Memory B cell (primary cell): ENCODE measurements at places on chromosomes 2 and 18.

DNA sequence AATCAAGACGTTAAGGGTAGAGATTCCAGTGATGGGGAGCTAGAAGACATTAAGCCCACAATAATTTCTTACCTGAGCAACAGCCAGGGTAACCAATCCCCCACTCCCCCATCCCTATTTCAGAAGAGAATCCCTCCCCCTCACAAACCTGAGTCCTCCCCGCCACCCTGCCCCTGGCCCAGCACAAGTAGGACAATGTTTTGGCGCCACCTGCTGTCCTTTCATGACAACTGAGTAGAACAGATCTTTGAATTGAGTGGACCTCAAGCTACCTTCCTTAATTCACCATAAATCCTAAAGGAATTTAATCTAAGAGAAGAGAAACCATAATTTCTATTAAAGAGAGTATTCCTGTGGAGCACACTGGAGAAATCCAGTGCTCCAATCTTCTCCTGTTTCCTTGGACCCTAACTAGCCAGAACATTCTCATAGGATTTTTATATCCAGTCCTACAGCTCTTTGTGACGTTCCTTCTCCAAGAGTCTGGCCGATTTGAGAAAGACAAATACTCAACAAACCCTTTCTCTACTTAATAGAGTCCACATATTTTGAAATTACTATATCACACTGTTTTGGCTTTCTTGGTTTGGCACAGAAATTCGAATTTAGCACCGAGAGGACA is 41.1 kb downstream of the NHEJ1 start:
- H3K36me3 ChIP-seq, result peaks cover 8% of the 10 kb centered on the region
- no peak overlapping the region for H3K27ac ChIP-seq
- no peaks in the 10 kb centered on the region for H3K27me3 ChIP-seq

- H3K4me1 ChIP-seq, result peaks cover 2% of the 10 kb centered on the region
- DNase-seq, result no peak
- no peak overlapping the region for H3K4me3 ChIP-seq
- H3K27me3 ChIP-seq, result peaks cover 9% of the 10 kb centered on the region
- no peaks in the 10 kb centered on the region for H3K36me3 ChIP-seq
- no peak overlapping the region for H3K27ac ChIP-seq
Observed at GRCh38 chr18:57211776-57212175, 64.9 kb downstream of the BOD1L2 start.

DNA sequence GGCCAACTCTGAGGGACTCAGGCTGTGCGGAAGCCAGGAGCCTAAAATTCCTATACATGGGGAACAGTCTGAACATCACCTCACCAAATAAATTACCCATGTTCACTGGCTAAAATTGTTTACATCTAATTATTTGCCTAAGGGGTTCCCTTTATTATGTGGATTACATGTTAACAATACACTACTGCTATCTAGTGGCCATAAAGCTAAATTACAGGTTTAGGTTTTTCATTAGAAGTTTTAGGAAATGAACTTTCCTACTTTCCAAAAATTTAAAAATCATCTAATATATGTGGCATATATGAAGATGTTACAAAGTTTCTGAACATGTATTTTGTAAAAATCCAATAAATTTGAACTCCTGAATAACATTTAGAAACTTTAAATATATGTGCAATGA is 40.3 kb downstream of the PLA2R1 start:
- no peak for DNase-seq
- H3K27me3 ChIP-seq, result peaks cover 17% of the 10 kb centered on the region
- H3K4me3 ChIP-seq, result no peak overlapping the region
- no peaks in the 10 kb centered on the region for H3K4me1 ChIP-seq
- no peak overlapping the region for H3K27ac ChIP-seq

- no peaks in the 10 kb centered on the region for H3K4me1 ChIP-seq
- no peaks in the 10 kb centered on the region for H3K36me3 ChIP-seq
- no peak overlapping the region for H3K4me3 ChIP-seq
- no peak for DNase-seq
Observed at GRCh38 chr2:150610670-150611279, 123.3 kb upstream of the RND3 start.

GRCh38 chr2:183069174-183069573 is 9.4 kb upstream of the DUSP19 start:
- peaks cover 14% of the 10 kb centered on the region for H3K27me3 ChIP-seq
- no peak overlapping the region for H3K4me3 ChIP-seq
- H3K27ac ChIP-seq, result no peak overlapping the region
- no peaks in the 10 kb centered on the region for H3K36me3 ChIP-seq
- no peaks in the 10 kb centered on the region for H3K4me1 ChIP-seq

DNA sequence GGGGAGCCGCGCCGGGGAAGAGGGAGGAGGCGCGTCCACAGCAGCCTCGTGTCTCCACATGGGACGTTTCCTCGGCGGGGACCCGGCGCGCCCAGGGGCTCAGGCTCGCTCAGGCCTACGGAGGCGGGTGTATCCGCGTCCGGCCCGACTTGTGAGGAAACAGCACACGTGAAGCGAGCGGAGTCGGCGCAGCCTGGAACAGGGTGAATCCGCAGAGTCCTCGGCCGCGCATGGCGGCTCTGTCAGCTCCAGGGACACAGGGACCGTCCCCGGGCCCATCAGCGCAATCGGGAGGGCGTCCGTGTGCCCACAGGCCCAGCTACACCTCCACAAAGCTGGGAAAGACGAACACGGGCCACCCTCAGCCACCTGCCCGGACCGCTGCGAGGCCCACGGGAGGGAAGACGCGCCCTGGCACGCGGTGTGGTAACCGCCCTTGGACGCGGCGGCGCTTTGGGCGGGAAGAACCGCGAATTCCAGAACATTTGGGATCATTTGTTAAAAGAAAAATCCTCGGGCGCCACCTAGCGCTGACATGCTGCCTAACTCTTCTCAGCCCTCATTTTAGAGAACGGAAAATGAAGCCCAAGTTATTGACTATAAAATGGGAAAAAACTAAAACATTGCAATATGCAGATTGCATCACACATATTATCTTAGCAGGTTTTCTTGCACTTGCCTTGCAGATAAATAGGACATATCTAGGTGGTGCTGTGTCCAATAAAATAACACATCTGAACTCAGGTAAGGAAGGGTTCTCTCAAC is 40.4 kb downstream of the TMEM18 start:
- no peaks in the 10 kb centered on the region for H3K36me3 ChIP-seq
- H3K4me1 ChIP-seq, result peaks cover 3% of the 10 kb centered on the region
- peak; percentile 62 for DNase-seq
- H3K4me3 ChIP-seq, result peak overlapping the region; percentile 85
- H3K27ac ChIP-seq, result peak overlapping the region; percentile 79

- no peak overlapping the region for H3K27ac ChIP-seq
- H3K4me1 ChIP-seq, result no peaks in the 10 kb centered on the region
- DNase-seq, result no peak
- no peaks in the 10 kb centered on the region for H3K27me3 ChIP-seq
- no peak overlapping the region for H3K4me3 ChIP-seq
Observed at GRCh38 chr2:40251137-40251536, 200.8 kb downstream of the SLC8A1 start.

- no peaks in the 10 kb centered on the region for H3K36me3 ChIP-seq
- H3K4me3 ChIP-seq, result no peak overlapping the region
- no peaks in the 10 kb centered on the region for H3K27me3 ChIP-seq
- DNase-seq, result no peak
- no peak overlapping the region for H3K27ac ChIP-seq
- no peaks in the 10 kb centered on the region for H3K4me1 ChIP-seq
Observed at GRCh38 chr2:40962026-40962425, 510.1 kb upstream of the SLC8A1 start.

DNA sequence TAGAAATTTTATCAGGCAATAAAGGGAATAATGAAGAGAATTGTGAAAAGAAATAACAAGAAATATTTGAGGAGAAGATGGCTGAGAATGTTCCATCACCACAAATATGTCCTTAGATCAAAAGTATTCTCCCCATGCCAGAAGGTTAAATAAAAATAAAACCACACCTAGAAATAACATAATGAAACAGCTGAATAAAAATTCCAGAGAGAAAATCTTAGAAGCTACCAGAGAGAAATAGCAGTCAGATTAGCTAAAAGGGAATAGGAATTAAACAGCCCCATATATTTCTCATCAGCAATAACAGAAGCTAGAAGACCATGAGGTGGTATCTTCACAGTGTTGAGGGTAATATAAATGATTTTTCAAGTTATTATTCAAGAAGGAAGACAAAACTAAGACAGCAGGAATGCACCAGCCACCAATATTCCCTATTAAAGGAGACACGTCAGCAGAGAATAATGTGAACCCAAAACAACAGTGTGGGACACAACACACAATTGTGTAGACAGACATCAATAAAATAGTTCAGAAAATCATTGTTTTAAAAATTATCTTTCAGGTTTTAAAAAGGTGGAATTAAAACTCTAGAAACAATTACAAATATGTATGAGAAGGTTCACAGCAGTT is 82.0 kb upstream of the NEDD4L start:
- H3K27me3 ChIP-seq, result no peaks in the 10 kb centered on the region
- peaks cover 8% of the 10 kb centered on the region for H3K4me1 ChIP-seq
- no peak overlapping the region for H3K27ac ChIP-seq

GRCh38 chr2:157786663-157787363 is 89.3 kb downstream of the ACVR1 start:
- no peaks in the 10 kb centered on the region for H3K36me3 ChIP-seq
- H3K27ac ChIP-seq, result no peak overlapping the region
- no peaks in the 10 kb centered on the region for H3K4me1 ChIP-seq
- no peaks in the 10 kb centered on the region for H3K27me3 ChIP-seq

DNA sequence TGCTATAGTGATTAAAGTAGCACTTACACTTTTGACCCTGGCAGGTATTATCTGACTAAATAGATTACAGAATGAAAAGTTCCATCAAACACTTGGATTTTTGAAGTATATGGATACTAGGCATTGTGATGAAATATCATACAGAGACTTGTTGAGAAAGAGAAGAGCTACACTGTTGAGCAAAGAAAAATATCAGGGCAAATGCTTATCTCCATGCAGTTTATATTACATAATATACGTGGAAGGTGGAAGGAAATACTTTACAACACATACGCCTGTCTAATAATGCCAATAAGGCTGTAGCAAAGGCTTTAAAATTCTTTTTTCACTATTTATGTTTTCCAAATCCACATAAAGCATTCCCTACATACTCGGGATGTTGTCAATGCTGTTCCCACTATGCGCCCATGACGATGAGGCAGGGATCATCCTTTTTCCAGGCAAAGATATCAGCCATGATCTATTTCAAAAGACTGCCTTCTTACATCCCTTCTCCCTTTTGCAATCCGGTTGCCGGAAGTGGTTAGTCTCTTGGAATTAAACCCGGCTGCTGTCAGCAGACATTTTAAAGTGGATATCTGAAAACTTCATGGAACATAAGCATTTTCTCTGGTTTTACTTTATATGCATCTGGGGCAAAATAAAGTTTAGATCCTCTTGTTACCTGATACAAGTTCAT is 92.6 kb upstream of the ITGA4 start:
- H3K27ac ChIP-seq, result no peak overlapping the region
- peaks cover 10% of the 10 kb centered on the region for H3K4me1 ChIP-seq
- no peak for DNase-seq
- no peaks in the 10 kb centered on the region for H3K36me3 ChIP-seq

- H3K27me3 ChIP-seq, result no peaks in the 10 kb centered on the region
- no peaks in the 10 kb centered on the region for H3K36me3 ChIP-seq
- H3K4me3 ChIP-seq, result no peak overlapping the region
- no peak overlapping the region for H3K27ac ChIP-seq
- peaks cover 7% of the 10 kb centered on the region for H3K4me1 ChIP-seq
- DNase-seq, result no peak
Observed at GRCh38 chr2:157498483-157498882, 54.6 kb upstream of the CYTIP start.

DNA sequence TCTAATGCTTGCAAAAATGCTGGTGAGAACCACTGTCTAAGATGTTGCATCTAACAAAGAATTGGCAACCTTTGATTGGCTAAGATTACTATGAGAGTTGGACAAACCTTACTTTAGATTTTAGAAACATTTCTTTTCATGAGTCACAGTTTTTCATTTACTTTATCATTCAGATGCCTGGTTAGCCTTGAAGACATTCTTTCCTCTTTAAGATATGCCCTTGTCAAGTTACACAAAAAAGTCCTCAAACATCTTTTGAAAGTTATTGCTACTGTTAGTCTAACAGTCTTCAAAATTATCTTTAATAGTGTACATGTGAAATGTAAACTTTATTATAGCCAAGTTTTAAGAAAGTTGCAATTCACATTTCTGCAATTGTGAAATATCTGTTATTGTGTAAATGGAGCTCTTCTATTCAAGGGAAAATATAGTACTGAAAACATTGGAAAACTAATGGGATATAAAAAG is 276.3 kb downstream of the RND3 start:
- no peaks in the 10 kb centered on the region for H3K36me3 ChIP-seq
- no peaks in the 10 kb centered on the region for H3K27me3 ChIP-seq
- no peak overlapping the region for H3K4me3 ChIP-seq
- H3K27ac ChIP-seq, result no peak overlapping the region
- no peak for DNase-seq
- H3K4me1 ChIP-seq, result no peaks in the 10 kb centered on the region

GRCh38 chr18:32707586-32707985 is 65.2 kb downstream of the KLHL14 start:
- no peak overlapping the region for H3K4me3 ChIP-seq
- peaks cover 21% of the 10 kb centered on the region for H3K4me1 ChIP-seq
- no peak for DNase-seq
- H3K27me3 ChIP-seq, result no peaks in the 10 kb centered on the region
- H3K36me3 ChIP-seq, result peaks cover 9% of the 10 kb centered on the region

DNA sequence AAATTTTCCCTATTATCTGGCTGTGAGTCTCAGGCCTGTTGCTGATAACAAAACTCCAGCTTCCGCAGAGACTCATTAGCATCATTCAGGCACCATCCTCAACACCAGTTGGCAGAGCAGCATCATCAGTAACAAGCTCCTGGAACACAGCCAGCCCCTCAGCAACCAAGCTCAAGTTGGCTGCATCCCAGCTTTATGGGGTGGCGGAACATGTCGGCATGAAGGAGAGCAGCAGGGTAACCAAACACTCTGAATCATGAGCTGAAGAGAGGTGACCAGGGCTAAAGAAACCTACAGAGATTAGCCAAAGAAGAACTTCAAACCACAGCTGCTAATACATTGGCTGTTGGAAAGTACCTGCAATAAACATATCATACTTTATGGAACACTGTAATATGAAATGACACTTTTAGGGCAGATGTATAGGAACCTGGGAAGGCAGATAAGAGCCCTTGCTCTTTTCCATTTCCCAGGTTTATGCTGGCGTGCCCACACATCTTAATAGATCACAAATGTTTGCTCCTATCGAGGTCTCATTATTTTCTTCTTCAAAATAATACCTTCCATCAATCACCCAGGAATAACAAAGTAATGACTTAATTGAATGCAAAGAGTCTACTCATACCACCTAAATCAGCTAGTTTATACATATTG is 63.8 kb downstream of the PDE11A start:
- no peaks in the 10 kb centered on the region for H3K4me1 ChIP-seq
- H3K4me3 ChIP-seq, result no peak overlapping the region
- no peaks in the 10 kb centered on the region for H3K36me3 ChIP-seq
- H3K27me3 ChIP-seq, result no peaks in the 10 kb centered on the region
- no peak for DNase-seq
- no peak overlapping the region for H3K27ac ChIP-seq

DNA sequence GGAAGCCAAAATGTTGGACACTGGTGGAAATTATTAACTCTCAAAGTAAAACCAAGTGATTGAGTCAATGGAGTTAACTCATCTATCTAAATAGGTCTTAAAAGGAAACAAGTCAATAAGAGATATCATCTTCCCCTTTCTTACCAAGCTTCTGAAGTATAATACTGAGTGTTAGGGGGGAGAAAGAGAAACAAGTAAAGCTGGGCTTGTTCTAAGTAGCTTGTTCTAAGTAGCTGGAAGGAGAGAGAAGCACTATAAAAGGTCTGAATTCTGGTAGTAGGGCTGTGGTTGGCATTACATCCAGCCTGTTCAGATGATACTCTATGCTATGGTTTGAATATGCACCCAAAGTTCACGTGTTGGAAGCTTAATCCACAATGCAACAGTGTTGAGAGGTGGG is 26.8 kb downstream of the YES1 start:
- H3K4me3 ChIP-seq, result no peak overlapping the region
- no peak for DNase-seq
- no peaks in the 10 kb centered on the region for H3K4me1 ChIP-seq
- no peak overlapping the region for H3K27ac ChIP-seq
- H3K36me3 ChIP-seq, result no peaks in the 10 kb centered on the region
